ENCODE measurements at places on chromosomes 12 and 14. TPM values are rescaled to one million over a fixed set of nuclear protein-coding genes. Genes with fewer than 3 reads are reported as not detected.

DNA sequence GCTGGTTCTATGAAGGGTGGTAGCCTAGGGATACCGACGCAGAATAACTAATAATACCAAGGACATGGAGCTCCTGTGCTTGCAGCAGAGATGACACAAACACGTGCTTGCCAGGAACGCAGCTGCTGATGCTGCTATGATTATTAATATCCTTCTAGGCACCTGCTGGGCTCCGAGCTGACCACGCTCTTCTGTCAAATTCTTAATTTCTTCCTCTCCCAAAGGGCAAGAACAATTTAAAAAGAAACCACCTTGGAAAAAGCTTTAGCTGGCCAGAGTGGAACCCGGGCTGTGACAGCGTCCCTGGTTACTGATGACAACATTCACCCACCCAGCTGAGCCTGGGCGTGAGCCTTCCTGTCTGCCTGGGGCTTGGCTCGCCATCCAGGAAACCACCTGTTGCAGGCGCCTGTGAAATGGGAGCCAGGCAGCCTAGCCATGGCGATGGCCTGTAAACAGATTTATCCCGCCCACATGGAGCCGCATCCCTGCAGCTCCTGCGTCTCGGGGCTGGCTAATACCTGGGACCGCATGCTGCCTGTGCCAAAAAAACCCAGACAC lies 28.8 kb downstream of the CLMN start:
- peak; percentile 47 for DNase-seq

GRCh38 chr14:58863661-58864345 lies 226.0 kb downstream of the DACT1 start:
- DNase-seq = no peak

DNA sequence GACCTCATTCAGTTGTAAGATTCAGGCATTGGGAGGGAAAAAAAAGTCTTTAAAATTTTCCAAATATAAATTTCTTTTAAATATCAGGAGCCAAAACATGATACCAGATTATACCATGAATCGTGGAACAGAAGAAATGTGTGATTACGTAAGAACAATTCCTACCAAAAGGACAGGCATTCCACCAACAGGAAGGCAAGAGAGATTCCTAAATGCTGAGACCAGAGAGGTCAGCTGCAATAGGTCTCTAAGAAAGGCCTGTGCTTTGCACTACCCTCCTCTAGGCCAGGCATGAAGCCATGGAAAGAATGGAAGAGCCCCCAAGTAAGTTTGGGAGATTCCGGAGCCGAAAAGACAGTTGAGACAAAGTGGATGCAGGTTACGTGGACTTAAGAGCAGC lies 83.7 kb downstream of the PTGER2 start:
- no peak for DNase-seq

- DNase-seq = no peak
Measured at GRCh38 chr12:90298289-90298948, 589.8 kb upstream of the ATP2B1 start.

GRCh38 chr12:128509170-128509569 lies 242.2 kb downstream of the TMEM132C start:
- no peak for DNase-seq

DNA sequence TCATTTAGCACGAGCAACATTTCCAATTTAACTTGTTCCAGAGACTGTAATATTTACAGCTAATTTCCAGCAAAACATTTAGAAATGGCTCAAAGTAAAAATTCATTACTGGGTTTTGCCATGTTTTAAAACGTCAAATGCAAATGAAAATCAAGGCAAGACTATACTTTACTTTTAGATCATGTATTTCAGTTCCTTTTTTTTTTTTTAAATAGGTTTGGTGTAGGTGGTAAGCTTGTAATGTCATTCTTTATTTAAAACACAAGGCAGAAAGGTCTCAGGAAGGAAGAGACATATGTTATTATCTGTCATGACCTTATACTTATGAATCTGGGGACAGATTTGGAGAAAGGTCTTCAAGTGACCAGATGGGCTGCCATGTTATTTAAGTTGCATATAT lies 54.1 kb downstream of the GRIP1 start:
- no peak for DNase-seq

DNA sequence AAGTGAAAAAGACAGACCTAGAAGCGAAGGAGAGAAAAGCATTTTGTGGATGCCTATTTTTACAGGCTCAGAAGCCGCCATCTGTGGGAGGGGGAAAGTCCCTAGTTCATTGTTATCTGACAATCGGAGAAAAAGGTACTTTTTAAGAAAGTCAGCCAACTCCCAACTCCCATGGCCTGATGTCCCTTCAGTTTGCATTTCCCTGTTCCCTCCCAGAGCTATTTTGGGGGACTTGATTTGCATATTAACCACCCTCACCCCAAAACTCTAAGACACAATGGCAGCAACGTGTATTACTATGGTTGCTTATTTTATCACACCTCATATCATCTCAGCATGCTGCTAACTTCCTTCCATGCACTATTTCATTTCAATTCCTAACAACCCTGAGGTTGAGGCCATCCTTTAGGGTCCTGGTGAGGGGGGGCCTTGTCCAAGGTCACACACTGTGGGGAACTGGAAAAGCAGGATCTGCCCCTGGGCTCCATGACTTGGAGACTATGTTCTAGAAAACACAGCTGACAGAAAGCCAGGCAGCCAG lies 18.7 kb downstream of the HVCN1 start:
- DNase-seq = no peak

GRCh38 chr12:131573631-131574394 lies 137.1 kb upstream of the SFSWAP start:
- DNase-seq = no peak

- DNase-seq = no peak
Measured at GRCh38 chr14:36223558-36223957, 47.0 kb upstream of the PTCSC3 start.

- DNase-seq = no peak
Measured at GRCh38 chr12:52558781-52559445, 6.0 kb upstream of the KRT71 start.

Gene WIF1
- total RNA-seq = not detected

Gene CPNE8
- total RNA-seq = 12.5 TPM

Gene FAM186B
- total RNA-seq = 0.33 TPM

Gene SPRING1
- total RNA-seq = 40.4 TPM
